ENCODE measurements at places on chromosomes 3 and 15.

- DNase-seq: peak; percentile 39
Measured at GRCh38 chr15:55108858-55109518, 87.8 kb downstream of the RSL24D1 start.

DNA sequence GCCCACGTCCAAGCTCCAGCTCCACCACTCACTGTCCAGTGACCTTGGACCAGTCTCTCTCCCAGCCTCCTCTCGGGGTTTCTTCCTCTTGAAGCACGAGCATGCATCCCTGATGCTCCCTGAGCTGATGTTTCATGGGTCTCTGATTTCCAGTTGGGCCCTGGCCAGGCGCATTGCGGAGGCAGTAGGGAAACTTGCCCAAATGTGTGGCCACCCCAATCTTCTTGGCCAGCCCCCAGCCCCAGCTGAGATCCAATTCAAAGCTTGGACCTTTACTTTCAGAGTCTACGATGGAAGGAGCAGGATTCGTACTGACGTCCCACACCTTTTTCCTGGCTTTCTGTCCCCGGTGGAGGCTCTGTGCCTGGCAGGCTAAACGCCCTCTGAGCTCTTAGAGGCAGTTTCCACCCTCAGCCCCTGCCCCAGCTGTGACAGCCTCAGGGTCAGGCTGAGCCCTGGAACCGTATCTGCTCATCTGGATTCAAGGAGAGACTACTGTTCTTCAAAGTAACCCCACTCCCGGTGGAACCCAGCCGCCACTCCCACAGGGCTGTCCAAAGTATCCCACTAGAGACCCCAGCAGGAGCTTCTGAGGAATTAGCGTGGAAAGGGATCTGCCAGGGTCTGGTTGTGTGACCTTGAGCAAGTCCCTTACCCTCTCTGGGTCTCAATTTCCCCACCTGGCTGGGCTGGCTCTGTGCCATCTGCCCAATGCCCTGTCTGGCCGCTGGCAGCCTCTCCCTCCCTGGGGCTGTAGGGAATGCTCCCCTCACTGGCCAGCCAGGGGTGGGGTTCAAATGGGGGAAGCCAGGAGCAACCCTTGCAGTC lies 37.4 kb downstream of the CPN2 start:
- no peak for DNase-seq

DNA sequence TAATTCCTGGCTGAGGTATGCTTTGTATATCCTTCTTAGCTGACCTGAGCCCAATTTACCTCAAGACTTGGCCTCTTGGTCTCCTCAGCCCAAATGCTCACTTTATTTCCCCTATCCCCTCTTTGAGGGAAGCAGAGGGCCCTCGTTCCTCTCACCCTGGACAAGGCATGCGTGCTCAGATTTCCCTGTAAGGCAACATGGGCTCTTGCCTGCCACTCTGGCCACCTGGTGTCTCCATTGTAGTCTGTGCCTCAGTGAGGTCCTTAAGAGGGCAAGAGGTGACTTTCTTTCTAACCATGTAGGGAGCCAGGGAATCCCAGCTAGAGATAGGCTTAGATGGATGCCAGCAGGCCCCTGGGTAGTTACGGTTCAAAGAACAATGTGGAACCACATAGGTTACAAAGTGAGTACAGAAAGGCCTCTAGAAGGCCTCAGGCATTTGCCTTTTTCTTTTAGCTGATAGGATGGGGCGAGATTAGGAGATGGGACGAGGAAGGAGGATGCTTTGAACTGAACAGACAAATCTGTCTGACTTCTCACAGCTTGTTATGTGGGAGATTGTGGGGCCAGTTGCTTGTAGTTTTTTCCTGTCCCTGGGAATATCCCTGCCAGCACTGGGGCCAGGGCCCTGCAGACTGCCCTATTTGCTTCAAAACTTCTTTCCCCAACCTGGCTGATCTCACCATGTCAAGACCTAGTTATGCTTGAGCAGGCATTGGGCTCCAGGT lies 1.1 kb upstream of the INTS14 start:
- DNase-seq: no peak

DNA sequence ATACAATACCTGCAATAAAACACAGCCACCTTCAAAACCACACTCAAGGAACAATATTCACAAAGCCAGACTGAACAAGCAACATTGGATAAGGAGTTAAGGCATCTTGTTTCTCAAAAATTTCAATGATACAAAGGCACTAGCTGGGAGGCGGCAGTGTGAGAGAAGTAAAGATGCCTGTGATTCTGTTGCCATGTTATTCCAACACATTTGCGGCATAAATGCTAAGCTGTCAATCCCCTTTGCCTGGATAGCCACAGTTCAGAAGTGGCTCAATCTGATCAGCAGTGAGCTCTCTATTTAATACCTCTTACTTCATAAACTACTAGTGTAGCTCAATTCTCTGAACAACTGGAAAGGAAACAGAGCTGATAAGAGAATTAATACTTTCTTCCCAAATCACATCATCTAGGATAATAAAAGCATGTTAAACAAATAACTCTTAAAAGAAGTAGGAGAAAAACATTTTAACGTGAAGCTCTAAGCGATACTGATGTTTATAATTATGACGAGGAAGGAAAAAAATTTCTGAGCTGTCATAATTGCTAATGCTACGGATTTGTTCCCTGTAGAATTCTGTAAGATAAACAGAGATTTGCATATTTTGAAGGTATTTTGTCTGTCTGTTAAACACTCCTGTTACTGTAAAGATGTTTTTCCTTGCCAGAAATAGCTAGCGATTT lies 358.4 kb downstream of the FOXP1 start:
- no peak for DNase-seq

DNA sequence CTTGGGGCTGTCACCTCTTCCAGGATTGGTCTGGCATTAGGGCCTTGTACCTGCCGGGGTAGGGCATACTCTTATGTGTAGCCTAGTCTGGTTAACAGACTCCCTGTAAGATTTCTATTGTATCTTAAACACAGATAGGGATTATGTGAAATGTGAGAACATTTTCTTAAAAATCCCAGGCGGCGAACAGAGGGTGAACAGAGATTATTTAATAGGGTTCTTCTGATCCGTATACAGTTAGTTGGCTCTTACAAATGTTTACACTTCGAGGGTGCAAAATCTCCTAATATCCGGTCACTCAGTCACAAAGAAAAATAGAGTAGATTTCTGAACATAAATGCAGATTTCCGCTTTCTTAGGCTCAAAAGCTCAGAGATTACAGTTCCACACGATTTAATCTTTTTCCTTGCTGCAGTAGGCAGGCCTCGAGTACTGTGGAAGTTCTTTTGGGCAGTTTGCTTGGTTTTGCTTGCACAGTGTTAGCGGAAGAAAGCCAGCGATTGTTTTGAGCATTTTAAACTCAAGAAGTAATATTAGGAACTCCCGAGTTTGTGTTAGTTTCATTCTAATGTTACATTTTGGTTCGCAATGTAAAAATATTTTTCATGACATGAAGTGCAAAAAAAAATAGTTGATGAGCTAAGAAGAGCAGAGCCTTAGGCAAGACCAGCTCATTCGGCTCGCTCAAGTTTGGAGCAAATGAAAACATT lies 993 bp downstream of the PLCL2 start:
- no peak for DNase-seq

DNA sequence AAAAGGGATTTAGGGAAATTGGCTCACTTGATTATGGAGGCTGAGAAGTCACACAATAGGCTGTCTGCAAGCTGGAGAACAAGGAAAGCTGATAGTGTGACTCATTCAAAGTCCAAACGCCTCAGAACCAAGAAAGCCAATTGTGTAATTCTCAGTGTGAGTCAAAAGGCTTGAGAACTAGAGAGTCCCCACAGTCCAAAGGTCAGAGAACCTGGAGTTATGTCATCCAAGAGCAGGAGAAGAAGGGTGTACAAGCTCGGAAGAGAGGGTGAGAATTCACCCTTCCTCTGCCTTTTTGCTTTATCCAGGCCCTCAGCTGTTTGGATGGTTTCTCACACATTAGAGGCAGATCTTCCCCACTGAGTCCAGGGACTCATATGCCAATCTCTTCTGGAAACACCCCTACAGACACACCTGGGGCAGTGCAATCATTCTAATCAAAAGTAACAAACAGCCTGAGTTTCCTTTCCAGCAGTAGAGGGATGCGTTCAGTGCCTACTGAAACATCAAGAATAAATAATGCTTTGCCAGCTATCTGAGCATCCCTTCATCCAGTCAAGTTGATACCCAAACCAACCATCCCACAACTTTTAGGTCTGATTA lies 271.5 kb downstream of the SATB1 start:
- peak; percentile 52 for DNase-seq

DNA sequence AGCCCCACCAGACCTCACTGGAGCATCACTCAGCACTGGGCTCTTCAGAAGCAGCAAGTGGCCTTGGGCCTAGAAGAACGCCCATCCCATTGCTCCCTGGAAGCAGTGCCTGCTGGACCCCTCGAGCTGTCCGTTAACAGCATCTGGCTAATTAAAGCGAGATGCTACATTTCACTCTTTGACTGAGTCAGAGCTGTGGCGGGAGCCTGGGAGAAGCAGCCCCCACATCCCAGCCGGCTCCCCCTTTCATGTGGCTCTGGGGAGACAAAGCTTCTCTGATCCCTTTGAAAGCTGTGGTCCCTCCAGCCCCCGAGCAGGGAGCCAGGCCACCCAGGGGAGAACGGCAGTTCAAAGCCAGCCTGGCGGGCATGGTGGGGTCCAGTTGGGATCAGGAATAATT lies 103.7 kb downstream of the MEGF11 start:
- no peak for DNase-seq

GRCh38 chr15:35047528-35047927 lies 37.6 kb downstream of the NANOGP8 start:
- no peak for DNase-seq

DNA sequence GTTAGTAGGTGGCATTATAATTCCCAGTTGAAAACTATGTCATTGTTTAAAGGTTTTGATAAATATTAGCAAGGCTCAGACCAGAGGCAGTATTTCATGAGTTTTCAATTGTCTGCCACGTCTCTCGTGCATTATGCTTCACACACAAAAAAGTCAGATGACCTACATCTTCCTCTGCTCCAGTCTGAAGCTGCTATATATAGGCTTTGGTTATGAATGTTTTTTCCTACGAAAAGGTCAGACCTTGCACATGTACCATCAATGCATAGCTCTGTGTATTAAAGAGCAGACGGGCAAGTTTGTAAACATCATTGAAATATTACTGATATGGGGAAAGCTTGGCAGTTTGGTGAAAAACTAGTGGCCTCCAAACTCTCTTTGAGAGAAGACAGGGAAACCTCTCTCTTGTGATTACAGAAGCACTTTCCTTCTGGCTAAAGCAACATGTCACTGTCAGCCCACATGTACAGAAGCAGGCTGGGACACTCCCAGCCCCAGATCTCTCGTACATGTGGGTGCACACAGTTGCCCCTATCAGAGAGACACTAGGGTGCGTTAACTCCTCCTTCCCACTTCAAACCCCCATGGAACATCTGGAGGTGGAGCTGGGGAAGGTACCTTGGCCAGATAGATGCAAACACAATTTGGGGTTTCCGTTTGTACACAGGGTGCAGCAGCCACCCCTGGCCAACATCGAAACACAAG lies 184.0 kb upstream of the BCL6 start:
- no peak for DNase-seq

- DNase-seq: no peak
Measured at GRCh38 chr3:11898611-11899325, 52.1 kb upstream of the TAMM41 start.

GRCh38 chr3:65503776-65504175 lies 534.9 kb downstream of the MAGI1 start:
- DNase-seq: no peak

- peak; percentile 68 for DNase-seq
Measured at GRCh38 chr3:29649815-29650547, 369.1 kb downstream of the RBMS3 start.

DNA sequence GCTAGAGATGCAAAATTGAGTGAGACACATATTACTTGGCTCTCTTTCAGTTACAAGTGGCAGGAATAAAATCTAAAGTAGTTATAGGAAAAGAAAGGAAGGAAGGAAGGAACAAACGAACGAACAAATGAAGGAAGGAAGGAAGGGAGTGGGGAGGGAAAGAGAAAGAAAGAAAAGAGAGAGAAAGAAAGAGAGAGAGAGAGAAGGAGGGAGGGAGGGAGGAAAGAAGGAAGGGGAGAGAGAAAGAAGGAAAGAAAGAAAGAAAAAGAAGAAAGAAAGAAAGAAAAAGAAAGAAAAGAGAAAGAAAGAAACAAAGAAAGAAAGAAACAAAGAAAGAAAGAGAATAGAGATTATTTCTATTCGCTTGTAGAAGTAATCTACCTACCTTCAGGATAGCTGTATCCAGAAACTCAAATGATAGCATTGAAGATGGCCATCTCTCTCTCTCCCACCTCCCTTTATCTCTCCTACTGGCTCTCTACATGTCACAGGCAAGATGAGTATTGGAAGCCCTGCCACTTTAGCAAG lies 229.7 kb upstream of the TLE3 start:
- DNase-seq: no peak

GRCh38 chr15:40046721-40047414 lies 7.9 kb upstream of the SRP14 start:
- peak; percentile 68 for DNase-seq

DNA sequence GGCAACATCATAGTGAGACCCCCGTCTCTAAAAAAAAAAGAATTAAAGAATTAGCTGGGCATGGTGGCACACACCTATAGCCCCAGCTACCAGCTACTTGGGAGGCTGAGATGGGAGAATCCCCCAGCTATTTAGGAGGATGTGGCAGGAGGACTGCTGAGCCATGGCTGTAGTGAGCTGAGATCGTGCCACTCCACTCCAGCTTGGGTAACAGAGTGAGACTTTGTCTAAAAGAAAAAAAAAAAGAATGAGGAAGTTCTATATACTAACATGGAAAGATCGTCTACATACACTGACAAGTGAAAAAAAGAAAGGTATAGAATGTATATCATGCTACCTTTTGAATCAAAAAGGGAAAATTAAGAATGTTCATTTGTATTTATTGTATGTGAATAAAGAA lies 83.9 kb upstream of the CDAN1 start:
- DNase-seq: no peak

- DNase-seq: peak; percentile 24
Measured at GRCh38 chr3:149085828-149086231, 503 bp downstream of the HLTF start.

DNA sequence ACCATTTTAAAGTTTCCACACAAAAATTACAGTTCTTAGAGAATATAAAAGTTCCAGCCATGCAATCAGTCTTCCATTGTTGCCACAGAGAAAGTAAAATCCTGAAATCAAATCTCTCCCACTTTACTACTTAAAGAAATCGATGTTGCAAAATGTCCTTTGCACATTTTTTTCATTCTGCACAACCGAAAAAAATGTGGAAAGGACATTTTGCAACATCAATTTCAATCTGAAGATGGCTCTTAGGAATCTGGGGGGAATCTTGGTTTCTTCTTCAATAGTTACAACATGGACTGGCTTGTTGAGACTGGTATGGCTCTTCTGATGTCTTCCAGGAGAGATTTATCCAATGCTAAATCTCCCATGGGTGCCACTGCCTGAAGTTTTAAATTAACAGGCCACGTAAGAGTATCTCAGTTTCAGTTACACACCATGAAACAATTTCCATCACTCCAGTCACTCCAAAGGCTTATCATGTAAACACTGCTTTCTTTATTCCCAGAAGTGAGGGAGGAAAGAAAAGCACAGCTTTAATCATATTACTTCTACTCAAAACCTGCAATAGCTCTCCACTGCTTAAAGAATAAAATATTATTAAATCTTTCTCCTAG lies 55.8 kb upstream of the CTNNB1 start:
- DNase-seq: no peak

Measured in fibroblast of skin of scalp (primary cell).